ENCODE measurements at places on chromosomes 1 and 21. TPM values are rescaled to one million over a fixed set of nuclear protein-coding genes. Genes with fewer than 3 reads are reported as not detected.

GRCh38 chr1:209675565-209676154, 448 bp downstream of the G0S2 start:
- DNase-seq: no peak

- no peak for DNase-seq
Measured at GRCh38 chr1:3889936-3890335, 10.1 kb downstream of the C1orf174 start.

DNA sequence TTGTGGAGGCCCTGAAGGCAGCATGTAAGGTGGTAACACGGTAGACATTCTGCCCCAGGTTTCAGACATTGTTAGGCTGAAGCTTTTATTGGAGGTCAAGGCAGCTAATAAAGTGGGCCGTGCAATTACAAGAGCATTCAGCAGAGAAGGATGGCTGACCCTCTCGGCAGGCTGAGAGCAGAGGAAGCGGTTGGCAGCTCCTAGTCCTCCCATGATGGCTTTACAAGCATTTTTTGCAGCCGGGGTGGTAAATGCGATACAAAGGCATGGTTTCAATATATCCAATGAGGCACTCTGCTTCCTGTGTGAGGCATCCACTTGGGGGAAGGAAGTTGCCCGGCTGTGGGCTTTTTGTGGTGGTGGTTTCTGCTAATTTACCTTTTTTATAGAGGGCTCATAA, 14.6 kb downstream of the KIF26B start:
- no peak for DNase-seq

CHIA gene
- total RNA-seq: not detected

B3GALT5 gene
- total RNA-seq: not detected

FAM151A gene
- total RNA-seq: not detected
